Stimulated activated naive CD8-positive, alpha-beta T cell treated with anti-CD3 and anti-CD28 coated beads, Interleukin-15, Interleukin-2, amounts not matched to agents 100 U/mL and 50 U/mL, for 24 hours (primary cell): ENCODE measurements at places on chromosomes 4 and X.
A peak's percentile ranks its signal among the peaks of the same experiment; 100 is the strongest.

- DNase-seq, result no peak
Measured at GRCh38 chrX:42704454-42704853, 73.5 kb downstream of the PPP1R2C start.

DNA sequence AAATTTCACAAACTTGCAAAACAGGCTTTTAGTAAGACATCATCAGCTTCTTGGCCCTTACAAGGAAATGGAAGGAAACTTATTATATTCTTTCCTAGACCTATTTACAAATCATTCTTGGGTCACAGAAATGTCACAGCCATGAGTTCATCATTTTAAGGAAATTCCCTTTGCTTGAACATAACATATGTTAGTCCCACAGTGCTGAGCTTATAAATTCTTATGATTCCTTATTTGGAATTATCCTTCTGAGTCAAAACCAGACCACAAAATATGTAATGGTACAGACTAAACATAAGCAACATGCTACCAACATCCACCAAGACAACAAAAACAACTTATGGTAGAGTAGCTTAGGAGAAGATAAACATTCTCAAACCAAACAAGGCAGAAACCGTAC, 236.9 kb upstream of the CTSO start:
- no peak for DNase-seq

- DNase-seq, result no peak
Measured at GRCh38 chrX:44952329-44953027, 79.5 kb downstream of the KDM6A start.

- no peak for DNase-seq
Measured at GRCh38 chrX:40952855-40953254, 132.4 kb upstream of the USP9X start.

DNA sequence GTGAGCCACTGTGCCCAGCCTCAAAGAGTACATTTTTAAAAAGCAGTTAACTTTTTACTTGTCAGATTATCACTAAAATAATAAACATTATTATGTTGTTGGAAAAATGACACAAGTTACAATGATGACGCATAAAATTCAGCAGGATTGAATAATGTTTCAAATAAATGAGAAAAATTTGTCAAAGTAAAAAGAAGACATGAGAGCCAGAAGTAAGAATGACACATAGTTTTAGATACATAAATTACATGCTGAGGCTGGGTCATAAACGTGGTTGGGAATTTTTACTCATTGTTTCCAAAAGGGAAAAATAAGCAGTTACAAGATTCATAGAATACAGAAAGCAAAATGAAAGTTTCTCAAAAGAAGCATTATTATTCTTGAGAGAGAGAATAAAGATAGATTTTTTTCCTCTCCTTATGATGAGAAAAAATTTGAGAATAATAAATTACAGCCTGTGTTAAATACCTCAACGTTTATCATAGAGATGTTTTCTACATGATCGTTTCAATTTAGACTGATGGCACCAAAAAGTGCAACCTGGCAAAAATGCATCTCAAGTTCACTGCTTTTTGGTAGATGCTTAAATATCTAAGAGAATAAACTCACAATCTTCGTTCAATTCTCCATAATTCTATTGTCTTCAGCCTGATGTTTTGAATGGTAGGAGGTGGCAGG, 40.4 kb downstream of the GUCY1B1 start:
- DNase-seq, result no peak

GRCh38 chrX:69564665-69565064, 51.2 kb upstream of the EDA start:
- DNase-seq, result no peak

- DNase-seq, result peak; percentile 54
Measured at GRCh38 chr4:183256756-183257385, 63.2 kb downstream of the CLDN22 start.

DNA sequence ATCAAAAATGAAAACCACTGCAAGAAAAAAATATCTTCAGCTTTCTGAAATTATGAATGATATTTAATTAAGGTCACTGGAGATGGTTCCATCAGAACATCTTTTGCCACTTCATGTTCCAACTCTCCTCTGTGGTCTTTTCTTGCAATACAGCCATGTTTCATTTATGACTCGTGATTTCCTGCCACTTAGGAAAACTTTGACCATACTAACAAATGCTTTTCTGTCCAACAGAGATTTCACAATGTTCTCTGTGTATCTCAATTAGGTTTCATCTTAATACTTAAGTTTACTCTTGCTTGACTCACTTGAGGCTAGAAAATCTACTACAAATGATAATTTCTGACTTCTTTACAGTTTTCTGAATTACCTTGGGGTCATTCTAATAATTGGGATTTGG, 330.9 kb downstream of the CXXC4 start:
- DNase-seq, result no peak
